ENCODE measurements at places on chromosomes 5 and 9. TPM values are rescaled to one million over a fixed set of nuclear protein-coding genes. Genes with fewer than 3 reads are reported as not detected.

DNA sequence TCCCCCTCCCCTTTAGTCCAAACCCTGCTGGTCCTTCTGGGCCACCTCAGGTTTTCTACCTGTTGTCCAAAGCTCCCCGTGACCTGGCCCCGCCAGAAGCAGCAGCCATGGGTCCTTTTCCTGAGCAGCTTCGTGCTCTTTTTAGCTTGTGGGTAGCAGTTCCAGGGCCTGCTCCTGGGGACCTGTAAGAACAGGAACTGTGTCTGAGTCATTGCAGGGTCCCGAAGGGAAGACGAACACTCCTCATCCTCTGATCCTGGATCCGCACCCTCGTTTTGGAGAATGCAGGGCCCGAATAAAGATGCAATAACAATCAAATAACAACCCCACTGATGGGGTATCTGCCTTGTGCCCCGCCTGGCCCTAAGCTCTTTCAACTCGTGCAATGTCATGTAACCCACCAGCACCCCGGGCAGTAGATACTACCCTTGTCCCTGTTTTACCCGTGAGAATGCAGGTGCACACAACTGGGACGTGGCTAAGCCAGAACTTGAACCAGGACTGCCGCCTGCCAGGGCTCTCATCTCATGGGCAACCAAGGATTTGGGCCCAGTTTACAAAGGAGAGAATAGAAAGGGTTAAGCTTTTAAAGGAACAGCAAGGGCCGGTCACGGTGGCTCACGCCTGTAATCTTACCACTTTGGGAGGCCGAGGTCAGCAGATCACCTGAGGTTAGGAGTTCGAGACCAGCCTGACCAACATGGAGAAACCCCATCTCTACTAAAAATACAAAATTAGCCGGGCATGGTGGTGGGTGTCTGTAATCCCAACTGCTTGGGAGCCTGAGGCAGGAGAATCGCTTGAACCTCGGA, 33.2 kb downstream of the NEK6 start:
- ATAC-seq, result no peak

GRCh38 chr5:177111720-177112394, 21.7 kb upstream of the NSD1 start:
- ATAC-seq, result peak; percentile 45

DNA sequence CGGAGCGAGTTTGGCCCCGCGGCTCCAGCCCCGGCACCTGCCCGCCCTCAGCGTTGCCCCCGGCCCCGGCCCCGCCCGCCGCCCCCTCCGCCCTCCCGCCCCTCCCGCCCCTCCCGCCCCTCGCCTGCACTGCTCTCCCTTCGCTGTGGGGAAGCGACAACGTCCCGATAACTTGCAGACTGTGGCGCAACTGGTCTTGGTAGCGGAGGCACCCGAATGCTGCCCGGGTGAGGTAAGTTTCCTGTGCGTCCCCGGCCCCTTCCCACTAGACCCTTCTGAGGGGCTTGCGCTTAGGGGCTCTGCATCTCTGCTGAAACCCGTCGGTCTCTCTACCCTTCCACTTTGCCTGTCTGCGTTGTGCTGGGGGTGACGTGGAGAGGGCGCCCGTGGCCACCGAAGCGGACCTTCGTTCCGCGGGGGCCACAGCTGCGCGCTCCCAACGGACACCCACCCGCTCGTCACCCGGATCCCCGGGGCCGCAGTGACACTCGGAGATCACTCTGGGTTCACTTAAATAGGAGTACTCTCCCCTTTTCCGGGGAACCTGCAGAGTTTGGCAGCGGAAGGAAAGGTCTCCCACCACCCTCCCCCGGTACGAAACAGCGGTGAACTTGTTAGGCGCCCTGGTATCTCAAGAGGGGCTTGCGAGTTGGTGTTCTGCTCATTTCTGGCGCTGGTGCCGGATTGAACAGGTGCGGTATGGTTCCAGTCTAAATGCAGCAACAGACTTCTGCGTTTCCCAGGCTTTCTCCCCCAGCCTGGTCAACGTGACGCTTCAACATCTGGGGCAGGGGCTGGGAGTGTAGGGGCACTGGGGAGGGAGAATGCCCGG, 707 bp downstream of the PIP5K1B start:
- peak; percentile 17 for ATAC-seq

GRCh38 chr5:33832404-33833236, 59.2 kb downstream of the ADAMTS12 start:
- ATAC-seq, result no peak

DNA sequence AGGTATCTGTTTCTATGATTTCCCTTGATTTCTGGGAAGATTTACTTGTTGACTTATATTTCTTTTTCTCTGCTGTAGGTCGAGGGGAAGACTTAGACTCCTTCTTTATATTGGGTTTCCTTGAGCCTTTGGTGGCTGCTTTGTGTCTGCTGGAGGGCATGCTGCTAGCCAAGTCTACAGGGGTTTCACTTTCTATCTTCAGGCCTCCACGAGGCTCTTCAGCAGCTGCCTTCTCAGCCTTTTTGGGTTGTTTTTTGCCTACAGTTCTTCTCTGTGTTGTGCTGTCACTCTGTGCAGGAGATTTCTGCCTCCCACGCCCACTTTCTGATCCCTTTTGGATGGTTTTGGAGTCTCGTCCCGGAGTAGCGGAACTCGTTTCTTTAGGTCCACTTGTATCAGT, 23.2 kb downstream of the LEAP2 start:
- no peak for ATAC-seq

GRCh38 chr5:16418471-16418922, 47.1 kb downstream of the ZNF622 start:
- ATAC-seq, result no peak

GRCh38 chr9:34688329-34689115, 2.6 kb downstream of the CCL19 start:
- no peak for ATAC-seq

GRCh38 chr5:528629-529511, 4.6 kb upstream of the SLC9A3 start:
- ATAC-seq, result no peak

The C5orf58 gene
- not detected for total RNA-seq

The DDX46 gene
- total RNA-seq, result 32.8 TPM

The LMNB1 gene
- total RNA-seq, result 34.1 TPM

The ADAMTS2 gene
- total RNA-seq, result 3.5 TPM

The RAB3C gene
- total RNA-seq, result 1.8 TPM

Data from esophagus mucosa (tissue), 1 donor.